Left lung (tissue), 14 donors: ENCODE measurements at places on chromosomes 7 and 10. TPM values are rescaled to one million over a fixed set of nuclear protein-coding genes. Genes with fewer than 3 reads are reported as not detected.

- H3K4me3 ChIP-seq, result no peak overlapping the region
- H3K4me1 ChIP-seq, result no peaks in the 10 kb centered on the region
- H3K27me3 ChIP-seq, result peaks cover 10% of the 10 kb centered on the region
- no peak overlapping the region for H3K27ac ChIP-seq
- H3K36me3 ChIP-seq, result no peaks in the 10 kb centered on the region
- no peak for DNase-seq
Observed at GRCh38 chr7:103580031-103580430, 134.0 kb upstream of the SLC26A5 start.

Gene OR6V1
- total RNA-seq, result not detected

Gene PON1
- 0.67 TPM for total RNA-seq

- H3K27ac ChIP-seq, result no peak overlapping the region
- H3K4me1 ChIP-seq, result no peaks in the 10 kb centered on the region
- no peaks in the 10 kb centered on the region for H3K27me3 ChIP-seq
- H3K36me3 ChIP-seq, result no peaks in the 10 kb centered on the region
- no peak overlapping the region for H3K4me3 ChIP-seq
- DNase-seq, result no peak
Observed at GRCh38 chr10:101857802-101858476, 14.3 kb upstream of the KCNIP2 start.

Gene NUDT5
- 47.2 TPM for total RNA-seq

Gene ARL4A
- total RNA-seq, result 18.4 TPM

GRCh38 chr10:63780101-63780500, 258.9 kb downstream of the REEP3 start:
- DNase-seq, result no peak
- no peak overlapping the region for H3K4me3 ChIP-seq
- no peaks in the 10 kb centered on the region for H3K27me3 ChIP-seq

Gene MPP7
- total RNA-seq, result 38.3 TPM

Gene IDI2
- not detected for total RNA-seq

GRCh38 chr10:23046027-23046426, 49.4 kb upstream of the MSRB2 start:
- H3K27me3 ChIP-seq, result peaks cover 13% of the 10 kb centered on the region
- H3K4me3 ChIP-seq, result no peak overlapping the region
- DNase-seq, result peak; percentile 38
- no peak overlapping the region for H3K27ac ChIP-seq
- no peaks in the 10 kb centered on the region for H3K36me3 ChIP-seq

Gene NFKB2
- total RNA-seq, result 37.0 TPM

DNA sequence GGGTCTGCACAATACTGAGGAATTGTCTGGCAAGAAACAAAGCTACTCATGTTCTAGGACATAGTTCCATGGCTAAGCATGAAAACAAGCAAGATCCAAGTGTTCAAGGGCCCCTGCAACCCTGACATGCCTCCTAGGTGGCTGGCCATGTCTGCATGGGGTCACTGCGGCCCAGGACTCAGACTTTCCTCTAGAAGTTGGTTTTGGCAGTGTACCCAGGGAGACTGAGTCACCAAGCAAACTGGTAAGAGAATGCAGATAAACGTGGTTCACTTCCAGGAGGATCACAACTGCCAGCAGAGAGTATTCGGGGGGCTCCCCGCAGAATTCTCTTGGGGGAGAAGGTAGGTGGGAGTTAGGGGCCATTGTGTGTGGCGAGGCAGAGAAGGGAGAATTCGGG, 7.4 kb upstream of the PFKFB3 start:
- H3K4me1 ChIP-seq, result peaks cover 86% of the 10 kb centered on the region
- peak overlapping the region; percentile 82 for H3K27ac ChIP-seq
- no peak for DNase-seq
- no peaks in the 10 kb centered on the region for H3K27me3 ChIP-seq
- H3K4me3 ChIP-seq, result no peak overlapping the region

- peak overlapping the region; percentile 78 for H3K4me3 ChIP-seq
- peak overlapping the region; percentile 91 for H3K27ac ChIP-seq
- DNase-seq, result no peak
- no peaks in the 10 kb centered on the region for H3K36me3 ChIP-seq
Observed at GRCh38 chr10:22003964-22004281, 393 bp upstream of the DNAJC1 start.

Gene TFR2
- 1.8 TPM for total RNA-seq

DNA sequence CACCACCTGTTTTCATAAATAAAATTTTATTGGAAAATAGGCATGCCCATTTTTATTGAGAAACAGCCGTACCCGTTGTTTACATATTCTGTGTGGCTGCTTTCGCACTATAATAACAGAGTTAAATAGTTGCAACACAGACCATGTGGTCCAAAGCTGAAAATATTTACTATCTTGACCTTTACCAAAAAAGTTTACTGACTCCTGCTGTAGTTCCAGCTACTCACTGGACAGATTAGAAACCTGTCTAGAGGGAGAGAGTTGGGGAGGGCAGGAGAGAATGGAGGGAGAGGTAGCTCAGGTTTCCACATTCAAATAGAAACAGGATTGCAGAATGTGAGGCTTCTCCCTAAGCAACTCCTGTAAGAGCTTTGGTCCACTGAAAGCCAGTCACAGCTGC, 55.1 kb upstream of the GLCCI1 start:
- H3K36me3 ChIP-seq, result no peaks in the 10 kb centered on the region
- H3K4me1 ChIP-seq, result no peaks in the 10 kb centered on the region
- H3K27ac ChIP-seq, result no peak overlapping the region
- no peaks in the 10 kb centered on the region for H3K27me3 ChIP-seq
- no peak overlapping the region for H3K4me3 ChIP-seq

DNA sequence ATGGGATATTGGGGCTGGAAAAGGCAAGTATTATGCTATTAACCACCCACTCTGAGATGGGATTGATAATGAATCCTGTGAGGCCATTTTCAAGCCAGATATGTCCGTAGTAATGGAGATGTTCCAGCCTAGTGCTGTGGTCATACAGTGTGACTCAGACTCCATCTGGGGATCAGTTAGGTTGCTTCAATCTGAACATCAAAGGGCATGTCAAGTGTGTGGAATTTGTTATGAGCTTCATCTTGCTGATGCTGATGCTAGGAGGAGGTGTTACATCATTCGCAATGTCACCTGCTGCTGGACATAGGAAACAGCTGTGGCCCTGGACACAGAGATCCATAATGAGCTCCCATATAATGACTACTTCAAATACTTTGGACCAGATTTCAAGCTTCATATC, 144.7 kb downstream of the PLCE1 start:
- H3K27me3 ChIP-seq, result no peaks in the 10 kb centered on the region
- no peaks in the 10 kb centered on the region for H3K4me1 ChIP-seq
- no peak overlapping the region for H3K27ac ChIP-seq
- no peak for DNase-seq

DNA sequence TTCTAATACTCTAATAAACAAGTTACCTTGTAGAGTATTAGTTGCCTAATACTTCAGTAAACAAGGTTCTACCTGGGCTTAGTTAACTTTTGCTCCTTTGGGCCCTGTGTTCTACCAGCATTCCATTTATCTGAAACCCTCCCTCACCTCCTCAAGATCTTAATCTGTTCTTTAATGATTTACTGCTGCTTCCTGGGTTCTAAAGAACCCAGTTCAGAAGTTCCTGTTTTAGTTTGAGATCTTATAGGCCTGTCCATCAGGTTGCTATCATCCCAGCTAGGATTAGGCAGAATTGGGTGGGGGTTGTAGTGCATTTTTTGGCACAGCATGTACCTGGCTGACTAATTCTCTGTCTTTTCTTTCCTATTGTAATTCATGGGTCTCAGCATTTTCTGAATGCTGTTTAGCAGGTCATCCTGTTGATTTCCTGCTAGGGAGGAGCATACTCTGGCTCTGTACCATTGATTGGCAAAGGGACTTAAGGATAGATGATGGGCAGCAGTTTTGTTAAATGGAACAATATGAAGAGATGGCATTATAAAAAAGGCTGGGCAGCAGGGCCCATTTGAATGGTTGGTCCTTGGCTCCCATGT, 53.7 kb upstream of the TMEM248 start:
- H3K4me3 ChIP-seq, result no peak overlapping the region
- DNase-seq, result no peak
- no peak overlapping the region for H3K27ac ChIP-seq
- no peaks in the 10 kb centered on the region for H3K4me1 ChIP-seq

Gene SGPL1
- total RNA-seq, result 53.8 TPM

GRCh38 chr7:153454306-153454705, 597.9 kb upstream of the DPP6 start:
- no peaks in the 10 kb centered on the region for H3K4me1 ChIP-seq
- no peaks in the 10 kb centered on the region for H3K27me3 ChIP-seq
- no peak overlapping the region for H3K27ac ChIP-seq
- H3K4me3 ChIP-seq, result no peak overlapping the region
- H3K36me3 ChIP-seq, result no peaks in the 10 kb centered on the region
- no peak for DNase-seq

Gene PNLIPRP3
- total RNA-seq, result 0.29 TPM

GRCh38 chr10:70884741-70885140, 3.6 kb downstream of the PCBD1 start:
- no peak overlapping the region for H3K4me3 ChIP-seq
- H3K36me3 ChIP-seq, result no peaks in the 10 kb centered on the region
- H3K27me3 ChIP-seq, result no peaks in the 10 kb centered on the region
- no peak overlapping the region for H3K27ac ChIP-seq

GRCh38 chr10:77648472-77648871, 10.9 kb upstream of the KCNMA1 start:
- H3K27ac ChIP-seq, result no peak overlapping the region
- no peak overlapping the region for H3K4me3 ChIP-seq
- no peak for DNase-seq

- no peaks in the 10 kb centered on the region for H3K4me1 ChIP-seq
- no peaks in the 10 kb centered on the region for H3K27me3 ChIP-seq
- DNase-seq, result no peak
Observed at GRCh38 chr10:99888622-99889021, 106.2 kb downstream of the ABCC2 start.

Gene CH25H
- total RNA-seq, result 9.8 TPM

Gene TLX1
- not detected for total RNA-seq

GRCh38 chr7:108196004-108196403, 65.8 kb upstream of the LAMB4 start:
- no peak for DNase-seq
- no peaks in the 10 kb centered on the region for H3K4me1 ChIP-seq
- H3K27ac ChIP-seq, result no peak overlapping the region
- no peaks in the 10 kb centered on the region for H3K27me3 ChIP-seq
- no peak overlapping the region for H3K4me3 ChIP-seq
- H3K36me3 ChIP-seq, result no peaks in the 10 kb centered on the region

Gene TWIST1
- total RNA-seq, result 0.47 TPM
